ENCODE measurements at places on chromosomes 3 and 15.

- DNase-seq, result no peak
Observed at GRCh38 chr3:127077068-127077467, 94.2 kb downstream of the PLXNA1 start.

GRCh38 chr3:45224824-45225464 lies 1.1 kb downstream of the TMEM158 start:
- DNase-seq, result peak; percentile 74

GRCh38 chr3:134487406-134487805 lies 1.5 kb downstream of the CEP63 start:
- no peak for DNase-seq

DNA sequence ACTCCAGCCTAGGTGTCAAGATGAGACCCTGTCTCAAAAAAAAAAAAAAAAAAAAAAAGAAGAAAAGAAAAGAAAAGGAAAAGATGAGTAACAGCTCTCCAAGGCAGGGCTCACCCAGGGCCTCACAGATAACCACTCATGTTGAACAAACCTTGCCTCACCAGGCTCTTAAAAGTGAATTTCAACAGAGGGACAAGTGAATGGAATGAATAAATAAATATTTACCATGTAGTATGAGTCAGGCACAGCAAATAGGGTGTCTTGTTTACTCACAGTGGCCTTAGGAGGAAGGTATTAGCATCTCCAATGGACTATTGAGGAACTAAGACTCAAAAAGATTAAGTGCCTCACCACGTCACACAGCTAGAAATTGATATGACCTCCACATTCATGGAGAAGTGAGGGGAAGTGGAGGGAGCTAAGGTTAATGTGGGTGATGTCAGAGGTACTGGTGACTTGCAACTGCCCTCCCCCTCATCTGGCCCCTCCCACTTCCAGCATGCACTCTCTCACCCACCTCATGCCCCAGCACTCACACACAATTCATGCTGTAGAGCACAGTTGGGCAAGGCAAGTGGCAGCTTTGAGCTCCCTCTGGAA lies 255.5 kb downstream of the UACA start:
- no peak for DNase-seq

DNA sequence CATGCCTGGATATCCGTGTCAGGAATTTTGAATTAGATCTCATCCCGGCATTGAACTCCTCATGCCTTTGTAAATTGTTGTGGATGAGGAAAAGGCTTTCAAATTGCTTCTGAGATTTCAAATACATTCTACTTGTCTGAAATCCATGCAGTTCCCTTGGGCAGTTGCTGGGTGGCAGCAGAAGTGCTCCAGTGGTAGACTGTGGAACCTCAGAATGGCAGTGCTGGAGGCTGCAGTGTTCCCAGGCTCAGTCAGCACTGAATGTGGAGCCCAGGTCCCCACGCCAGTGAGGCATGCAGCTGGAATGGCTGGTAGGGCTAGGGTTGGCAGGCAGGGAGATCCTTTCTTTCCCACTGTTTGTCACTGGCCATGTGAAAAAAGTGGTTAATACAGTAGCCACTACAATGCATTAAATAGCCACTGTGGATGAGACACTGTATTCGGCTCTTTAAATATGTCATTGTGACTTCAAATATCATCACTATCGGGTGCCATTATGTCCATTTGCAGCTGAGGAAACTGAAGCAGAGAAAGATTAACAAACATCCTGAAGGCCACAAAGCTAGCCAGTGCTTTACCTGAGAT lies 98.6 kb downstream of the TPRG1 start:
- DNase-seq, result no peak

- no peak for DNase-seq
Observed at GRCh38 chr3:50521572-50521971, 18.1 kb upstream of the CACNA2D2 start.

- no peak for DNase-seq
Observed at GRCh38 chr15:25810631-25811091, 52.5 kb downstream of the ATP10A start.

- DNase-seq, result no peak
Observed at GRCh38 chr3:65914032-65914739, 124.5 kb downstream of the MAGI1 start.

DNA sequence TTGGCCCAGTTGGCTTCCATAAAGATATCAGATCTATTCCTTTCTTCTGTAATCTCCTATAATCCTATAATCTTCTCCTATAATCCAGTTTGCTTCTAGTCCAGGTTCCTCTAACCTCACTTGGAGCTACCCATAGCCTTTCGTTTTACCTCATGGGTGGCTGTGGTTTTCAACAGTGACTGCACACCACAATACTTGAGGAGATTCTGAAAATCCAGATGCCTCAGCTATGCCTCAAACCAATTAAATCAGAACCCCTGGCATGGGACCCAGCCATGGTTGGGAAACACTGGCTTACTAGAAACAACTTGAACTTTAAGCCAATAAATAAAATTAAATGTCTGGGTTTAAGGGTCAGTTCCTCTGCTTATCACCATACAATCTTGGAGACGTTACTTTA lies 86.1 kb upstream of the NTRK3 start:
- DNase-seq, result no peak

DNA sequence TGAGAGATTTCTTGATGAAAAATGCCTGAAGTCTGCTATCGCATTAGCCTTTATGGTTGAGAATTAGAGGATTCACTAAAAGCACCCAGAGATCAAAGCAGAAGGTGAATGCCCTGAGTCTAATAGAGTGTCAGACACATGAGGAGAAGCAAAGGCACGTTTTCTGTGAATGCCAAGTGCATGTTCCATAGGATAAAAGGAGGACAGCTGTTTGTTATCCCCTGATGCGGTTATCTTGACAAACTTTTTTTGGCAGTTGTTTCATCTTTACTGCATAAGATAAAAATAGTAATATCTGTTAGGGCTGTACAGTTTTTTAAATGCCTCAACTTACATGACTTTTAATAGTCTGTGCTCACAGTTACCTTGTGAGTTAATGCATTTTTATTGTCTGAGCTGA lies 65.3 kb upstream of the CD96 start:
- no peak for DNase-seq

GRCh38 chr3:59235634-59236012 lies 185.8 kb upstream of the CFAP20DC start:
- DNase-seq, result no peak

DNA sequence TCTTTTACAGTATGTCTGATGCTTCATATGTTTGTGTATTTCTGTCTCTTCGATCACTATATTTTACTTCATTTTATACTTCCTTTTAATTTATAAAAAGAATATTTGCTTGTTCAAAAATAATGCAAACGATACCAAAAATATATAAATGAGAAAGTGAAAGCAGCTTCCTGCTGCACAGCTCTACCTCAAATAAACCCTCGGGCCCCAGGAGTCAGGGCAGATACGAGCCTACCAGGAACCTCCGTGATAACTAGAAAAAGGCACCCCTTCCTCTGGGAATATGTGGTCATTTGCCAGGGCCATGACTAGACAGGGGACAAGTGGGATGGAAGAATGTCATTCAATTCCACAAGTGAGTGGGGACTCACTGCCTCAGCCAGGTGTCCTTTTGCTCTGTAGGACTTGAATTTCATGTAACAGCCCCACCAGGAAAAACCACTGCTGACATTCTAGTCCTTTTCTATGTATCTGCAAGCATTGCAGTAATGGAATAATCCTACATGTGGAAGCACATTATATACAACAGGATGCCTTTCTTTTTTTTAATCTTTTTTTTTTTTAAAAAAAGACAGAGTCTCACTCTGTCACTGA lies 133.3 kb downstream of the SUCLG2 start:
- no peak for DNase-seq

DNA sequence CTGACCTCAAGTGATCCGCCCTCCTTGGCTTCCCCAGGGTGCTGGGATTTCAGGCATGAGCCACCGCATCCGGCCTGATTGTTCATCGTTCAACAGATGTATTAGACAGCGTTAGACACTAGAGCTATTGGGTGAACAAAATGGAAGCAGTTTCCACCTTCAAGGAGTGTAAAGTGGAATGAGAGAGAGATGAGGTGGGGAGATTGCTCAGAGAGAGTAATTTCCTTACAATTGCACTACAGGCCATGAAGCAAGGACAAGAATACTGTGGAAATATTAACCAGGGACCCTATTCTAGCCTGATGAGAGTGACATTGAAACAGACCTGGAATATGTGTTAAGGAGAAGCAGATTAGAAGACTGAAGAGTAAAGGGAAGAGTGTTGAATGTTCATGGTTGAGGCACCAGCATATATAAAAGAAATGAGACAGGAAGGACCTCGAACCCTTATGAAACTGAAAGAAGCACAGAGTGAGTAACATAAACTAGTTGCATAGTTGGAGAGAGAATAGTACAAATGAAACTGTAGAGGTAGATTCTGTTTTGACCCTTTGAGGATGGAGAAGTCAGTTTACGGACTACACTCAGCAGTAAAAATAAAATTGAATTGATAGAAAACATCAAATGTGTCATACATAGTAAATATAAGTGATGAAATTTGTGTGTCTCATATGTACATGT lies 7.2 kb downstream of the RTF1 start:
- DNase-seq, result no peak

DNA sequence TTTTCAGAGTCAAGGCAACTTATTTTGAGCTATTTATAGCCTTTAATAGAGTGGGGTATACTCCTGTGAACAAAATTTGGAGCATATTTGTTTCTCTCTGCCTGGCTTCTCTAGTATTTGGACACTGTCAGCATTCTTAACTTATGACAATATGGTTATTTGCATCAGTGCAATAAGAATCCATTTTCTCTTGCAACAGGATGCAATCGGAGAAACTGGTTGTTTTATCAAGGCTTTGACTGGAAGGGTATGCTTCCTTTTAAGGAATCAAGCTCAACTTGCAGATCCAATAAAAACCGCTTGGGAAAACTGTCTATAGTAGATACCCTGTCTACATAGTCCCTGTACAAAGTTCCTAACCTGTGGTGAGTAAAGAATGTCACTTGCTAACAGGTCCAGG lies 106.7 kb downstream of the DPH6 start:
- no peak for DNase-seq

- DNase-seq, result no peak
Observed at GRCh38 chr15:83206526-83207008, 1.1 kb downstream of the HDGFL3 start.

DNA sequence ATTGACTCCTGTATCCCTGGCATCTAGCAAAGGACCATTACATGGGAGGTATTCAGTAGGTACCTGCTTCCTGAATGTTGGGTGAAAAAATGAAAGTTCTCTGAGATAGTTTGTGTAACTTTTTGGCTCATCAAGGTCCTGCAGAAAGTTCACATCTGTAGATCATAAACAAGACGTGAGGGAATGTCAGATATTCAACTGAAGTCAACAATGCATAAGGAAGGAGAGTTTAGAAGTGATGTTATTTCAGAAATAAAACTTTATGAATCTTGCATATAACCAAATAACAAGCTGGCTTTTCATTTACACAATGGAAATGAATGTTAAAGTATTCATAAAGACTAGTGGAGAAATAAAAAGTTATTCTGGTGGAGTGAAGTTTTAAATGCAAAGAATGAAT lies 73.4 kb upstream of the RBMS3 start:
- DNase-seq, result no peak

DNA sequence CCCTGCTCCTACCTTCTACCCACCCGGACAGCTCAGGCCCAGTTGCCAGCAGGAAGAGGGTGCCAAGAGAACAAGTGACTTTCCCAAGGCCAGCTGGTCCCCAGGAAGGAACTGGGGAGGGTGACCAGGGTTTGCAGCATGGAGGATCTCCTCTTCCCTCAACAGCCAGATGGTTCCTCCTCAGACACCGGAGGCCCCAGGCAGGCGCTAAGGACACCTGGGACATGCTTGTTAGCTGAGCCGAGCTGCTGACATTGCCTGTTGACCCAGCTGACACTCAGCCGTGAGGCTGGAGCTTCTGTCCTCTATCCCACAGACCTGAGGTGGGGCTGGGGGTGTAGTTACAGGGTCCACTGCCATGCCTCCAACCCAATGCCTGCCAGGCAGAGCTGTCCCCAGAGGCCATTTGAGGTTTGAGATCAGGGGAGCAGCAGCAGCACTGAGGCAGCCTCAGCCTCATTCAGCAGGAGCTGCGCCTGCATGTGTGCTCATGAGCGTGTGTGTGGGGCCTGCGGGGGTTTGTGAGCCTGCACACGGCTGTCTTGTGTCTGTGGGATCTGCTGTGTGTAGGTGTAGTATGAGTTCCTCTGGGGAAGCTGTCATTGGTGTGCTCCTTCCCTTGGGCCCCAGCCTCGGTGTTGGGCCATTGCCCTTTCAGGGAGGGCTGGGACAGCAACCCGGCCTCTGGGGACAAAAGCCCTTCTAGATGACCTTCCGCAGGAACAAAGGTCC lies 7.1 kb downstream of the CPLX3 start:
- no peak for DNase-seq

GRCh38 chr15:57751177-57751800 lies 44.8 kb downstream of the POLR2M start:
- no peak for DNase-seq

DNA sequence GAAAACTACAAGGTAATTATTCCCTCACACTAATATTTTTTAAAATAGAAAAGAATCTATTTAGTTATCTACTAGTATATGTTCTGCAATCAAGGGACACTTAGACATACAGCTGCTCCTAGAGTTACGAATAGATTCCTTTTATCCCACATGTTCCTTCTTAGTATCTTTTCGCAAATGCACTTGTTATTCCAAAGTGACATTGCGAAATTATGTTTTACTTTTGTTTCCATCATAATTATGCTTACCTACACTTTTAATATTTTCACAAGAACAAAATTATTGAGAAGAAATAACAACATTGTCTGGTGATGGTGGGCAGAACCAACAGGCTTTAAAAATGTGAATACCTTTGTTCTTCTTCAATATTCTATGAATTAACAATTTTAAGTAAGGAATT lies 107.1 kb upstream of the MELTF start:
- no peak for DNase-seq

GRCh38 chr3:166243511-166243910 lies 406.3 kb upstream of the BCHE start:
- no peak for DNase-seq

GRCh38 chr3:123652342-123652984 lies 67.6 kb upstream of the HACD2 start:
- DNase-seq, result peak; percentile 81

- DNase-seq, result no peak
Observed at GRCh38 chr3:61626484-61626883, 65.1 kb downstream of the PTPRG start.

DNA sequence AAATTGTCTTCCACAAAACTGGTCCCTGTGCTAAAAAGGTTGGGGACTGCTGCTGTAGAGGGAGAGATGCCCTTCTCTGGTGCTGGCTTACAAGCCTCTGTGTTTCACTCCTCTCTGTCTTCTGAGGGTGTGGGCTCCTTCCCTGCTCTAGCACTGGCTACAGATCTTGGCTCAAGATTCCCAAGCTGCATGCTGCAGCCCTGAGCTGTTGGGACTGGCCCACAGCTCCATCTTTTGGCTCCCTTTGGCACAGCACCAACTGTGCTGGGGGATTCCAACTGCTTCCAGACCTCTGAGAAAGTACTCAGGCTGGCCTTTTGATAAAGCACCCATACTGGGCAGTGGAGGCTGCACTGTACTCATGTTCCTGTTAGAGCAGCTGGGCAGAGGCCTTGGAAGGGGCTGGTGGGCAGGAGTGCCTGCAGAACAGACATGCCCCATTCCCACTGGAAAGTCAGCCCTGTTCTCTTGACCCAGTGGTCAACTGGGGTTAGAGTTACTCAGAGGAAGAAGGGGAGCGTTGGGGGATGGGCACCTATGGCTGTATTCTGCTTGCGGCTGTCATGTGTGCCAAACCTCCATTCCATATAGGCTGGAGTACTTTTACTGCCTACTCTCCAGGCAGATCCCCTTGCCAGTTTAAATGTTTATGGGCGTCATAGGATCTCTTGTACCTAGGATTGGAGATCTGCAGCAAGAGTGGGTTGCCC lies 55.7 kb downstream of the GALK2 start:
- no peak for DNase-seq

Data from heart left ventricle (tissue), 16 donors.